ENCODE measurements at places on chromosomes 1 and 21.

- no peak for DNase-seq
Observed at GRCh38 chr1:113957984-113958383, 21.3 kb upstream of the OLFML3 start.

- DNase-seq = no peak
Observed at GRCh38 chr1:64039390-64039926, 164.0 kb upstream of the UBE2U start.

- DNase-seq = no peak
Observed at GRCh38 chr1:16155537-16156410, at the start of gene EPHA2. EPHA2 (minus strand) TSS chr1:16156069; CDS start chr1:16155932, 137 bp downstream.

DNA sequence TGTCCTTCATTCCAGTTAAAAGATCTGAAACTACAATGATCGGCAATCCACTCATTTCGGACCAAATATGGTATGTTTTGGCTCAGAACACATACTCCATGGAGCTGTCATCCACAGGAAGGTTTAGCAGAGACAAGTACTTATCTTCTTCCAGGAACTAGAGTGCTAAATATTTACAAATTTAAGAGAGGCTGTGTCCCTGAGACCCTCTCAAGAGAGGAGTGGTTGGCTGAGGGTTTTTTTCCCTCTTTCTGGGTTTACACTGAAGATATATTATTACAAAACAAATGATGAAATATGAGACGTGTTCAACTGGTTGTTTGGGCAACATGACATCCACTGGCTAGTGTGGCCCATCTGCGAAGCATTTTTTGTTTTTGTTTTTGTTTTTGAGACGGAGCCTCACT, 25.9 kb upstream of the NID1 start:
- no peak for DNase-seq

- DNase-seq = peak; percentile 26
Observed at GRCh38 chr1:147627435-147628110, 42.8 kb downstream of the ACP6 start.

All from effector CD4-positive, alpha-beta T cell (primary cell).